ENCODE measurements at places on chromosomes 7 and 10.

DNA sequence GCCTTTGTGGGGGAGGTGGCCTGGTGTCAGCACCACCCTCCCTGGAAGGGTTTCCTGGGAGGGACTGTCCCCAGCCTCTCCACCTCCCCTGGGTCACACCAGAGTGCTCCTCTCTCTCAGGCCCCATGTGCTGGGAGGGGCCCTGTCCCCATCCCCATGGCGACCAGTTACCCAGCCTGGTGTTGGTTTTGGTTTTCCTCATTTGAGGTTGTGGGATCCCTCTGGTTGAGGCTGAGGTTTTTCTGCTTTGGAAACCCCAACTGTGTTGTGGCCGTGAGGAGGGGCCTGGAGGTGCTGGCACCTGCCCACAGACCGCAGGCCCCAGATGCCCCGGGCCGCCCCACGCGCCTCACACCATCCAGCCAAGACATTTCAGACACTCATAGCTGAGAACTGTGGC is 106.3 kb downstream of the GRK5 start:
- peak; percentile 24 for DNase-seq

- no peak for DNase-seq
These were observed 131.6 kb upstream of the NPY start for GRCh38 chr7:24152356-24152755.

DNA sequence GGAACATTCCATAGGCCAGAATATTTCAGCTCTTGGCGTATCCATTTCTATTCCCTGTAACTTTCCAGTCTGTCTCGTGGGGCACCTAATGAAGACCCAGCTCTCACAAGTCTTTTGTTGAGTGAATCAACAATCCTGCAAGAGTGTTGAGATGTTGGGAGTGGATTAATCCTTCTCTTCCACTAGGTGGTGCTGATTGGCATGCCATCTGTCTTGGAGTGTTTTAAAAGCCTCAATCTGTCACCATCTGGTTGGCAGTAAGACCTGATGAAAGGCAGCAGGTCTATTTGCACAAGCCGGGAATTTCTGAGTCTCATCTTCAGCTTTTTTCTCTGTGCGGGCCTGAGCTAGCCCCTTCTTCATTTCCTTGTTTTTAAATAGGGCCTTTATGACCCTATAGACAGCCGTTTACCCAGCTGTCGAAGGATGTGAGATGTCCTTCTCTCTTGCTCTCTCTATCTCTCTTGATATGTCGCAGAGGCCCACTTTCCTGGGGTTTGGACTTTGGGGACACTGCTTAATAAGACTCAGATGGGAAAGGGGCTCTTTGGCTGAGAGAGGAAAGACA is 180.5 kb downstream of the ZNF365 start:
- DNase-seq: no peak

DNA sequence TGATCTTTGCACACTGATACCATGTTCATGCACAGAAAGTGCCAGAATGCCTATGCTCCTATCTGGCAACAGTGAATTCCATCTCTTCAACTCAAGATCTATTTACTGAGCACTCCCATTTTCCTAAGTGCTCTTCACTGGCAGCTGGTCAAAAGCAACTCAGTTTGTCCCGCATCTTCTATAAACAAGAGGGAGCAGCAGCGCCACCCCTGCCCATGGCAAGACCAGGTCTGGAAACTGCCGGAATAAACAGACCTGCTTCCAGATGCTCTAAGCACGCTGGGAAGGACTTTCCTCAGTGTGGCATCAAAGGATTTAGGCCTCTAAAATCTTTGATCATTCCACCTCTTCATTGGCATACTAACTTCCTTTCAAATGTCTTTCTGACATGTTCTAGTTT is 104.4 kb upstream of the MACROH2A2 start:
- DNase-seq: no peak

- DNase-seq: no peak
These were observed 56.3 kb downstream of the CAMK1D start for GRCh38 chr10:12405342-12406320.

- DNase-seq: no peak
These were observed 177.9 kb downstream of the PLXNA4 start for GRCh38 chr7:132398253-132398925.

All from activated CD4-positive, alpha-beta T cell treated with anti-CD3 and anti-CD28 coated beads, Interleukin-2, amount 50 U/mL, for 1 hour (primary cell).